HCT116 (cell line): ENCODE measurements at places on chromosomes 2 and 18. TPM values are rescaled to one million over a fixed set of nuclear protein-coding genes. Genes with fewer than 3 reads are reported as not detected.

SLC16A14 gene
- 7.9 TPM for total RNA-seq

AGXT gene
- total RNA-seq = 0.34 TPM

NCKAP5 gene
- 0.30 TPM for total RNA-seq

KYNU gene
- 0.22 TPM for total RNA-seq

TRAPPC8 gene
- total RNA-seq = 30.4 TPM

IL36RN gene
- not detected for total RNA-seq

HRH4 gene
- not detected for total RNA-seq

DNA sequence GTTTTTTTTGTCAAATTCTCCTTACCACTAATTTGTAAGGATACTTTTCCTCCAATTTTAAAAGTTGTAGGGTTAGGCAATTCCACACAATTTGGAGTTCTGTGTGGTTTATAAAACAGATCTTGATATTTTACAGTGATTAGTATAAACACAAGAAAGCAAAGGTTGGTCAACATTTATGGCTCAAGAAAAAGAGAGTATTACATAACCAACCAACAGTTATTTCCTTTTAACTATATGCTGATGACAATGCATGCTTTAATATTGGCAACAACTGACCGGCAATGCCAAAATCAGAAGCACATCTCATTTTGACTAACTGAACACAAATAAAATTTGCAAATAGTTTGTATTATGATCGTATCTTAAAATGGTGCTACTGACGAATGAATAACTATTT, 137.2 kb downstream of the CDH2 start:
- H3K27me3 ChIP-seq = no peaks in the 10 kb centered on the region

DNA sequence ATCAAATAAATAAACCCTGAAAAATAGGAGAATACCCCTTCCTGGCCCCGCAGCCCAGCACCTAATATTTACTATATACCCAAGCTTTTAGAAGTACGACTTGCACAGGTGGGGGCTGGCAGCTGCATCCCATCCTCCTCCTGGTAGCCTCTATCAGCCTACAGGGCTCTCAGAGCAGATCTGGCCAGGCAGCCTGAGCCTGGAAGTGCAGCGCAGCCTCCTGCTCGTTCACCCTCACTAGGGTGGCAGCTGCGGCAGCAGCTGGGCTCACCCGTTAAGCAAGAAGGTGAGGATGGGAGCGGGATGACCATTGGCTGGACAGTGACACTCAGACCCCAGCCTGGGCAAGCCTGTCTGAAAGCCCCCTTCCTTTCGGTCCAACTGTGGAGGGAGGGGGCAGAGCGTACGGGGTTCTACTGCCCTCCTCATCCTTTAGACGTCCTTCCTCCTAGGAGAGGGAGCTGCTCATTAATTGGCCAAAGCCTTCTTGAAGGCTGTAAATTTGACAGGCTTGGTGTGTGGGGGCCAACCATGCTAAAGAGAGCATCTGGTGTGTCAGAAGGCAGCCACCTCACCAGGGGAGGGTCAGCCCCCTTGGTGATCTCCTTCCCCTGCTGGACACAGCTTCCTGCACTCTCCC, 23.3 kb downstream of the MPHOSPH10 start:
- H3K4me3 ChIP-seq = no peak overlapping the region
- no peaks in the 10 kb centered on the region for H3K27me3 ChIP-seq
- no peak overlapping the region for H3K27ac ChIP-seq
- H3K4me1 ChIP-seq = no peaks in the 10 kb centered on the region

- DNase-seq = no peak
- H3K27ac ChIP-seq = no peak overlapping the region
- H3K4me3 ChIP-seq = no peak overlapping the region
- H3K27me3 ChIP-seq = no peaks in the 10 kb centered on the region
- no peaks in the 10 kb centered on the region for H3K36me3 ChIP-seq
- no peaks in the 10 kb centered on the region for H3K4me1 ChIP-seq
Observed at GRCh38 chr18:44386401-44386800, 294.3 kb upstream of the SETBP1 start.

DNA sequence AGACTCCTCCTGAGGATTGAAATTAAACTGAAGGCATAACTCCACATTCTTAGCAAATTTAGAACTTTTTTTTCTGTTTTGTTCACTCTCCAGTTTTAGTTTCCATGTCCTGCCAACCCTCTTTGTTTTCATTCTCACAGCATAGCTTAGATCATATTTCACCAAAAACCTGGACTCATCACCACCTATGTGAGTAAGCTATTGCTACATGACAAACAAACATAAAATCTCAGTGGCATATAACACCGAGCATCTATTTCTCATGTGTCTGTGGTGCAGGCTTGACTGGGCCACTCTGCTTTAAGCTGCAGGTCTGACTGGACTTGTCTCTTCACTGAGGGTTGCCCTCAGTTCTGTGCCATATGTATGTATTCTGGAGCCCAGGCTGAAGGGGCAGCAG, 385.2 kb downstream of the ARHGAP15 start:
- no peaks in the 10 kb centered on the region for H3K4me1 ChIP-seq
- no peak overlapping the region for H3K27ac ChIP-seq

GRCh38 chr2:175926272-175926671, 75.8 kb downstream of the LNPK start:
- no peak overlapping the region for H3K4me3 ChIP-seq
- H3K27me3 ChIP-seq = no peaks in the 10 kb centered on the region
- no peaks in the 10 kb centered on the region for H3K36me3 ChIP-seq
- H3K27ac ChIP-seq = no peak overlapping the region
- DNase-seq = no peak
- no peaks in the 10 kb centered on the region for H3K4me1 ChIP-seq

- no peaks in the 10 kb centered on the region for H3K27me3 ChIP-seq
- H3K27ac ChIP-seq = no peak overlapping the region
- H3K36me3 ChIP-seq = no peaks in the 10 kb centered on the region
- no peak for DNase-seq
Observed at GRCh38 chr18:7281579-7281978, 50.7 kb downstream of the LRRC30 start.

DNA sequence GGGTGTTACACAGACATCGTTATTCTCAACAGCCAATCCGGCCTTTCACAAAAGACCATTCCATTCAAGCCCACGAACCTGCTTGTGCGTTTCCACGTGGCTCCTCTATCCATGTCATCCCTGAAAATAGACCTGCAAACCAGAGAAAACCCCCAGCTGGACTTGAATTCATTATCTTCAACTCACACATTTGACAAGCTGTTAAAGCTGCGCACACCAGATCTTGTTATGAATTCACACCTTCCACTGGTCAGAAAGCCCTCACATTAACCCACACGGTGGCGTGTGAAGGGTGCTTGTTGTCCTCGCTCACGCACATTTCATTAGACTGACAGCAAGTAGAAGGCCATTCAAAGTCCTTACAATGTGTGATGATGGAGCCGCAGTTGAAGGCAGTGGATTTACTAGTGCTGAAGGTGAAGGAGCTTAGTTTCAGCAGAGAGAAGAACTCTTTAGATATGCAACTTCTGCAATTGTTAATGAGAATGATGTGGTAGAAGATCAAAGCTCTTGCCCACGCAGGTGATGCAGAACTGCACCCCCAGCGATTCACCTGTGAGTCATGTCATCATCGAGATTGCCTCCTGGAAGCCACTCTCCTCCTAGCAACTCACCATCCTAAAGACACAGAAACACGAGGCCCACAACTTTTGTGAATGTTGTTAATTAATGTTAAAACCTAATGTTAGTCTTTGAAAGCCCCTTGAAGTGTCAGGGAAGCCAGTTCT, 224.8 kb upstream of the SOX11 start:
- no peaks in the 10 kb centered on the region for H3K27me3 ChIP-seq
- H3K36me3 ChIP-seq = no peaks in the 10 kb centered on the region
- H3K27ac ChIP-seq = no peak overlapping the region
- no peaks in the 10 kb centered on the region for H3K4me1 ChIP-seq
- no peak overlapping the region for H3K4me3 ChIP-seq

GRCh38 chr2:57432528-57432927, 614.1 kb upstream of the VRK2 start:
- H3K27me3 ChIP-seq = no peaks in the 10 kb centered on the region
- peaks cover 10% of the 10 kb centered on the region for H3K4me1 ChIP-seq
- H3K4me3 ChIP-seq = no peak overlapping the region
- no peak overlapping the region for H3K27ac ChIP-seq
